ENCODE measurements at places on chromosomes 1 and 21.

- DNase-seq = peak; percentile 92
These were observed 126.9 kb downstream of the SETD4 start for GRCh38 chr21:35933466-35933865.

- DNase-seq = no peak
These were observed 13.1 kb downstream of the ICMT start for GRCh38 chr1:6222636-6223035.

GRCh38 chr1:19344372-19344810, 32.3 kb downstream of the SLC66A1 start:
- DNase-seq = peak; percentile 26

GRCh38 chr1:110210604-110211495, 736 bp downstream of the KCNC4 start:
- DNase-seq = no peak

GRCh38 chr1:7221826-7222694, 436.8 kb downstream of the CAMTA1 start:
- peak; percentile 26 for DNase-seq

- DNase-seq = no peak
These were observed 1.7 kb downstream of the BEST4 start for GRCh38 chr1:44786138-44786840.

DNA sequence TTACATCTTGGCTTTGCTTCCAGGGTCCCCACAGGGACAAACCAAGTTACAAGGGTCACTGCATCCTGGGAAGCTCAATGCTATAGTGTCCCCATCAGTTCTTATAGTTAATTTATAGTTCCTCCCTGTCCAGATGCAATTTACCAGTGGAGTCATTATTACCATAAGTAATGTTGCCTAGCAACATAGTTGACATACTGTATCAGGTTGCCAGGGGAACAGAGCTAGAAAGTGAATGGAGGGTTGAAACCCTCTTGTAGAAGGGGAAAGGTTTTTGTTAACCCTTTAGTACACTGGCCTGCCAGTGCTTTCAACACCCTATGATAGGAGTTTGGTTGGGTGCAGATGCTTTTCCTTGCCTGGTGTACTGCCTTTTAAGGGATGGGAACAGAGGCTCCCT, 34.3 kb upstream of the TTC4 start:
- no peak for DNase-seq

GRCh38 chr1:108817811-108818210, 39.1 kb downstream of the AKNAD1 start:
- DNase-seq = no peak

DNA sequence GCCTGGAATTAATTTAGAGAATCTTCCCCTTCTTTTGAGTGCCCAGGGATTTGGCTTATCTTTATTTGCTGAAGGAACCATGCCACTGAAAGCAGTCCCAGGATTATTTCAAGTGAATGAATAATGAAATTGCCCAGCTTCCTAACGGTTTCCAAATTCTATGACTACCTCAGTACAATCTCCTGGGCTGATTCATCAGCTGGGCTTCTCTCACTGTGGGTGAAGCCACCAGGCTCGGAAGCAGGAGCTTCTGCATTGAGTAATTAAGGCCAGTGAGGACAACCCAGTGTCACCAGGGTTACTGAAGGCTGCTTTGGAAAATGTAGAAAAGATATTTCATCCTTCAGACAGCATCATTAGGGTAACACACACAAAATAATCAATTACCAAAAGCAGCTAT, 169.8 kb downstream of the DAB1 start:
- DNase-seq = peak; percentile 85

GRCh38 chr1:180206581-180206980, 23.5 kb upstream of the LHX4 start:
- DNase-seq = no peak

GRCh38 chr1:240797050-240797449, 185.1 kb upstream of the GREM2 start:
- no peak for DNase-seq

- DNase-seq = no peak
These were observed 85.5 kb upstream of the CACNA1E start for GRCh38 chr1:181397845-181398244.

GRCh38 chr1:67684526-67685066, 405 bp upstream of the GADD45A start:
- DNase-seq = no peak

- DNase-seq = peak; percentile 73
These were observed 29.6 kb downstream of the NVL start for GRCh38 chr1:224300346-224300745.

- no peak for DNase-seq
These were observed 930 bp downstream of the DHCR24 start for GRCh38 chr1:54885807-54886723.

DNA sequence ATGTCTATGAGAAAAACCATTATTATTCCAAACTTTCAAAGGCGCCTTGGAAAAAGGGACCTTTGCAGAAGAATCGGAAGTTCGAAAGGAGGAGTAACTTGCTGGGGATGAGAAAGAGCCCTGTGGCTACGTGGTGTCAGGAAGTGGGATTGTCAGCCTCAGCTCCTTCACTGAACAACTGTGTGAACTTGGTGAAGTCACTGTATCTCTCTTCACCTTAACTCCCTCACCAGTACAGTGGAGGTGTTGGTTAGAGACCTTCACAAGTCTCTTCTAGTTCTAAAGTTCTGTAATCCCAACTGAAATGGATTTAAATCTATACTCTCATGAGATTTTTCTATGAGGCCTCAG, 285.6 kb downstream of the CACNA1E start:
- DNase-seq = no peak

DNA sequence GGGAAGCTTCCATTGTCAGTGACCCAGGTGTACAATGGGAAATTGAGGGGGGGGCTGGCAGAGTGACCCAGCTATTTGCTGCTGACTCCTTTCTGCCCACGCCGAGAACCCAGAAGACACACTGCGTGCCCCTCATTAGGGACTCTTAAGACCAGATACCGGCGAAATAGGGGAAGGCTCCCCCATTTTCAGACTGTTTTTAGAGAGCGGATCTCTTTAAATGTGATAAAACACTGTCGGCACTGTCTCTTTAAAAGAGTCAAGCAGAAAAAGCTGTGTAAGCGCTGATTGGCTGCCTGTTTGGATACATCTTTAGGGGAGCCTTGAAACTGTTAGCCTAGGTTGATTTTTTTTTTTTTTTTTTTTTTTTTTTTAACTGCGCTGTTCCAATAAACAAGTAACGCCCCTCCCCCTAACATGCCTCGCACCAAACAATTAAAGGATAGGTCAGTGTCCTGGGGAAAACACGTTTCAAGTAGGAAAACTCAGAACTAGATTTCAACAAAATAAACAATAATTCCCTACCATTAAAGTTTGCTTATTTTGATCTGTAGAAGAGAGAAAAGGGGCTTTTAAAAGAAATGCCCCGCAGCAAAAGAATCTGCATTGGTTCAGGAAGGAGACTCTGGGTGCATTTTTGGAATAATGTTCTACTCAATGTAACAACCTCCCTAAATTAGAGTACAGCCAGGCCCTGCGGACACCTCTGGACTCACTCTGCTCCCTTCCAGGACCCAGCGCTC, 1.4 kb upstream of the SSBP3 start:
- peak; percentile 70 for DNase-seq

GRCh38 chr1:208127792-208128529, 116.2 kb downstream of the PLXNA2 start:
- no peak for DNase-seq

- DNase-seq = no peak
These were observed 39.5 kb upstream of the TNFRSF1B start for GRCh38 chr1:12127206-12127810.

DNA sequence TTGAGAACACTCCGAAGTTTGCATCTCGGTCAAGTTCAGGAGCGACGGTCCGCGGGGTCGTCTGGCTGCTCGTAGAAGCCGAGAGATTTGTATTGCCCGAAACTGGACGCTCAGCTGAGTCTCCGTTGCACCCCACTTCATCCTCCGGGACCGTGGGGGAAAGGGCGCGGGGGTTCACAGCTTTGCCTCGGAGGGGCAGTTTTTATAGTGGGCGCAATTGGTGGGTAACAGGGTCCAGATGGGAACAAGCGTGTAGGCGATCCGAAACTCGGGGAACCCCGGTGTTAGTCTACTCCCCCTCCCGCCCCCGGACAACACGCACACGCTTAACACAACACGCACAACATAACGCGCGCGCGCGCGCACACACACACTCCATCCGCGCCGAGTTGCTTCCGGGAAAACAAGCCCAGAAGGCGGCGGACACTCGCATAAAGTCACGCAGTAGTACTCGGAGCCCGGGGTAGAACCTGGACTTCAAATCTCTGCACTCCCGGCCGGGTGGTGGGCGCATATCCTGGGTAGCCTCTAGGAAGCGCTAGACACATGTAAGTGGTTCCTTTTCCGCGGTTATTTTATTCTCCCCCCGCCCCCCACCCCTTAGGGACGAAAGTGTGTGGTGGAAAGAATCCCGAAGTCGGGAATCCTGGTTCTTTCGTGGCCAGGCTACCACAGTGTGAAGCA, 1.1 kb upstream of the JUN start:
- DNase-seq = peak; percentile 92

GRCh38 chr1:40014253-40014706, 26.2 kb upstream of the CAP1 start:
- DNase-seq = no peak

GRCh38 chr1:243748706-243749283, 101.2 kb downstream of the AKT3 start:
- peak; percentile 61 for DNase-seq

DNA sequence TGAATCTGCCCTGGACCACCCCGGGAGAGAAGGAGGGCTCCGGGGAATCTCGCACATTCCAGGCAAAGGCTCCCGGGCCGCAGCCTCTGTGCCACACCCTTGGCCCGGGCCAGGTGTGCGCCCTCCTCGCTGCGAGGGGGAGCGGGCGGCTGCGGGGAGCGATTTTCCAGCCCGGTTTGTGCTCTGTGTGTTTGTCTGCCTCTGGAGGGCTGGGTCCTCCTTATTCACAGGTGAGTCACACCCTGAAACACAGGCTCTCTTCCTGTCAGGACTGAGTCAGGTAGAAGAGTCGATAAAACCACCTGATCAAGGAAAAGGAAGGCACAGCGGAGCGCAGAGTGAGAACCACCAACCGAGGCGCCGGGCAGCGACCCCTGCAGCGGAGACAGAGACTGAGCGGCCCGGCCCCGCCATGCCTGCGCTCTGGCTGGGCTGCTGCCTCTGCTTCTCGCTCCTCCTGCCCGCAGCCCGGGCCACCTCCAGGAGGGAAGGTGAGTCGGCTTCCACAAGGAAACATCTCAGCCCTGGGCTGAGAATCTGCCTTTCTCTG, at the start of gene LAMC2:
Gene LAMC2 (plus strand): TSS at position 324 of the 550 bp plus-strand sequence. CDS start 89 bp downstream, at position 413.
- peak; percentile 89 for DNase-seq

GRCh38 chr1:79105500-79105899, 99.0 kb upstream of the ADGRL4 start:
- DNase-seq = no peak

GRCh38 chr1:33455539-33456501, 16.6 kb upstream of the ZSCAN20 start:
- DNase-seq = peak; percentile 67

DNA sequence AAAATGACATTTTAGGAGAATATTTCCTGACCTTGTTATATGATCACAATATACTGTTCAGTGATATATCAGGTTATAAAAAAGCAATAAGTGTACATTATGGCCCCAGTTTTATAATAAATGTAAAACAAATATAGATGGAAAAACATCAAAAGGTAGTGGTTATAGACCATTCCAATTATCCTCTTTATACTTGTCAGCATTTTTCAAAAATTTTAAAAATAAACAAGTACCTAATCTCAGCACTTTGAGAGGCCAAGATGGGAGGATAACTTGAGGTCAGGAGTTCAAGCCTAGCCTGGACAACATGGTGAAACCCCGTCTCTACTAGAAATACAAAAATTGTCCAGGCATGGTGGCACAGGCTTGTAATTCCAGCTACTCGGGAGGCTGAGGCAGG, 69.6 kb upstream of the B3GALNT2 start:
- DNase-seq = no peak

DNA sequence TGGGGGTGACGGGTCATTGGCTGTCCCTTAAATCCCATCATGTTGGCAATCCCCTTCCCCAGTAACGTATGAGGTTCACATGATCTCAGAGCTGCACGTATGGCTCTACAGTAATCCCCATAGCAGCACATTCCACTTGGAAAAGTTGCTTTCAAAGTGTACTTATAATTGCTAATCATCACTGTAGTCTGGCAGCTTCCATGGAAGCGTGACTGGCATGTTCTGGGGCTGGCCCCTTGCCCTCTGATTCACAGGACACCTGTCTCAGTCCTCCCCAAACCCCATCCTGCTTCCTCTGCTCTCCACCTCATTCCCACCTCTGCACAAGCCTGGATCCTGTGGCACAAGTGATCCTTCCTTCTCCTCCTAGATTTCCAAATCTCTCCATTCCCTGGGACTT, 102.2 kb downstream of the TSEN15 start:
- no peak for DNase-seq

GRCh38 chr1:18618546-18619466, 11.8 kb upstream of the PAX7 start:
- peak; percentile 81 for DNase-seq

GRCh38 chr1:175221557-175222175, 29.1 kb upstream of the KIAA0040 start:
- peak; percentile 25 for DNase-seq

DNA sequence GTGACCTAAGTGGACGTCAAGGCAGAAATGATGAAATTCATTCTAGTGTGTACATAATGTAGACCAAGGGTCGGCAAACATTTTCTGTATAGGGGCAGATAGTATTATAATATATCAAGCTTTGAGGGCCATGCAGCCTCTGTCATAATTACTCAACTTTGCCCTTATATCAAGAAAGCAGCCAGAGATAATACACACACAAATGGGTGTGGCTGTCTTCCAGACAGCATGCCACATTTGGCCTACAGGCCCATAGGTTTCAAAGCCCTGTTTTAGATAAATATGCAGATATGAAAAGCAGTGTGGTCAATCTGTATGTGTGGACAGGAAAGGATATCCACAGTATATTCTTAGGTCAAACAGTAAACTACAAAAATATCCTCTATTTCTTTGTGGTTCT, 320.1 kb upstream of the FMN2 start:
- DNase-seq = no peak

DNA sequence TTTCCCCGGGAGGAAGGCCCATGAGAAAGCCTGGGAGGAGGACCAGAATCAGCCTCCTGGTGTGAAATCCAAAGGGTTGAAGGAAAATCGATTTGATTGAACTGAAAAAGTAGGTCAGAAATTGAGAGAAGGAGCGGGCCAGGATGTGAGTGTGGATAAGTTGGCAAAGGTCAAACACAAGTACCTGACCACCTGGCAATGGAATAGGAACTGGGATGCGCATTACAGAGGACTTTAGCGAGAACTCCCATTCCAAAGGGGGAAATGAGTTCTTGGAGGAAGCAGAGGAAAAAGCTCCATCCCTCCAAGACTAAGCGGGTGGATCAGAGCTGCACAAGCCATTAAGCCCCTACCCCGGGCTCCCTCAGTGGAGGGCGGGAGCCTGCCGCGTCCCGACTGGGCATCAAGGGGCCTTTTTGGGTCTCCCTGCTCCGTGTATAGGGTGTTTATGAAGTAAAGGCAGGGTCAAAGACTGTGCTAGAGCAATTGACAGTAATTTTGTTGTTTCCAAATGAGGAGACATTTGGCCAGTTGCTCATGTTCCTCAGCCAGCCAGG, 56.4 kb downstream of the TGFB2 start:
- DNase-seq = no peak

DNA sequence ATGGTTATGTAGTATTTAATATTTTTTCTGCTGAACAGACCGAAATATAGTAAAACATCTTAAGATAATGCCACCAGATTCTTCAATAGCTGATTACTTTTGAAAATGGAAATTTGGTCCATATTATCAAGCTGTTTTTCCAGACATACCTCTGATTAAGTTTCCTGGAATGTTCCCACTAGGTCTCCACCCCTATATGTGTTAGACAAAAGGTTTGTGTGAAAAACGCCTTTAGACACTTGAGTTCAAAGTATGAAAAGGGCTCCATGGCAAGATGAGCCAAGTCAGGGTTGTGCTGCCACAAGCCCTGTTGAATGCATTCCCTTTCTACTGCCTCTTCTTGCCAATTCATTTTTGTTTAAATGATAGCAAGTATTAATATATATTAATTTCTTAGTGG, 52.7 kb downstream of the ZBTB17 start:
- DNase-seq = peak; percentile 41
